Left cardiac atrium (tissue), 4 donors: ENCODE measurements at places on chromosomes 3 and 15. TPM values are rescaled to one million over a fixed set of nuclear protein-coding genes. Genes with fewer than 3 reads are reported as not detected.

DNA sequence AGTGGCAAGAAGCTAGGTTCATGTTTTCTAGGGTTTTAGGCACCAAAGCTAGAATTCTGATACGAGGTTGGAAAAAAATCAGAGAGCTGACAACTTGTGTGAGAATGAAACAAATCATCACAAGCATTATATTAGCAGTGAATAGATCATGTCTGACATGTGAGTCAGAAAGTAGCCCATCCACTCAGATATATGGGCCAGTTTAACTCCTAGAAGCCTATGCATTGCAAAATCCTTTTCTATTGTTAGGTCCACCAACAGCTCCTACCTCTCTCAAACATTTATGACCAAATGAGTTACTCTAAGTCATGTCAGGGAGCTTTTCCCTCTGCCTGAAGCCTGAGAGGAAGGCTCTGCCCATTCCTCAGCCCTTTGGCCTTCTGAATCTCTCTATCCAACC is 44.0 kb downstream of the KBTBD12 start:
- DNase-seq, result no peak

GRCh38 chr3:37301980-37302708 is 127.8 kb upstream of the LRRFIP2 start:
- no peak for DNase-seq

The ARHGAP31 gene
- 44.0 TPM for total RNA-seq

The CACNA2D3 gene
- 24.2 TPM for total RNA-seq

The SUCNR1 gene
- 1.1 TPM for total RNA-seq

DNA sequence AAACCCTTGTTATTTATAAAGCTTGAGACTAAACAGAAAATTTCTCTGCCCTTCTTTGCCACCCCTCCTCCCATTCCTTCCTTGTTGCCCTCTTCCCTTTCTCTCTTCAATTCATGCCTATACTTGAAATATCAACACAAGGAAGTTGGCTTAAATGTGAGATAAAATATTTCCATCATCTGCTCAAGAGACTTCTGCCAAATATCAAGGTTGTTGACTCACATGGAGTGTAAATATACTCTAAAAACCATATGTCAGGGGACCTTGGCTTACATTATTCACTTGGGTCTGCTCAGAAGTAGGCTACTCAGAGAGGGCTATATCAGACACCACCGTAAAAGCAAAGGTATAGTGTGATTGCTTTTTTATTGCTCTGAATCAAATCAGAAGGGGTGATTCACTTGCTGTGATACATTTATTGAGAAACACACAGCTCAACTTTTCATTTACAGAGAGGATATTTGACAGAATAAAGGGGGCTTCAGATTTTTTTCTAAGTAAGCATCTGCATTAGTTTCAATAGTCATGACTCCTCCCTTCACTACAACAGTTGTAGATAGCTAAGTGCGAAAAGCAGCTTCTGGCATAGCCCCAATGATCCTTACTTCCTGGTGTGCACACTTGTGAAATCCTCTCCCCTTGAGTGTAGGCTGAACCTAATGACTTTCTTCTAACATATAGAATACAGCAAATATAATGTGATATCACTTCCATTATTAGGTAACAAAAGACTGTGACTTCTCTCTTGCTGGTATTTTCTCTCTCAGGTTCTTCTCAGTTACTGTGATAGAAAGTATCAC is 386.2 kb downstream of the EFHB start:
- no peak for DNase-seq

- no peak for DNase-seq
Observed at GRCh38 chr3:10549617-10550230, 44.3 kb upstream of the ATP2B2 start.

- DNase-seq, result no peak
Observed at GRCh38 chr3:38168151-38169026, 3.1 kb downstream of the OXSR1 start.

DNA sequence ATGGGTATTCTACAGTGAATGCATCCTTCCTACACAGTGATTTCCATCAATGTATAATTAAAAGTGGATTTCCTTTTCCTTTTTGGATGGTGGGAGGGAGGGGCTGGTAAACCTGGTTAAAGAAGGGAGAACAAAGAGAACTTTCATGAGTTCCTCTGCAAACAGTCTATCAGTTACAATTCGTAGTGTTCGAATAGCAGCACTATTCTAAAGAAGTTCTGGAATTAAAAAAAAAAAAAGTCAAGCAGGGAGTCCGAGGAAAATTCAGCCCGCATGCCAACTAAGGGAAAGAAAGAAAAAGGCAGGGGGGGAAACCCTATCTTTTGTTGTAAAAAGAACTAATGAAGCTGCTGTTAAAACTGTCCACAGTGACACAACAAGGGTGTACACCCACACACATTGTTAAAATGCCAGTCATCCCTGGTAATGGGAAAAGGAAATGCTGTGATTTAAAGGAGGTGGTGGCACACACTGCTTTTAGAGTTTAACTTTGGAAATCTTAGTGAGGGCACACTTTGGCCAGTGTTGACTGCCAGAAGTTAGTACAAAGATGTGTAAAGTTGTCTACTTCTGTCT is 521.2 kb downstream of the ZIC1 start:
- DNase-seq, result no peak

The CP gene
- total RNA-seq, result 13.9 TPM

- no peak for DNase-seq
Observed at GRCh38 chr15:47861111-47861903, 144.0 kb downstream of the SEMA6D start.

DNA sequence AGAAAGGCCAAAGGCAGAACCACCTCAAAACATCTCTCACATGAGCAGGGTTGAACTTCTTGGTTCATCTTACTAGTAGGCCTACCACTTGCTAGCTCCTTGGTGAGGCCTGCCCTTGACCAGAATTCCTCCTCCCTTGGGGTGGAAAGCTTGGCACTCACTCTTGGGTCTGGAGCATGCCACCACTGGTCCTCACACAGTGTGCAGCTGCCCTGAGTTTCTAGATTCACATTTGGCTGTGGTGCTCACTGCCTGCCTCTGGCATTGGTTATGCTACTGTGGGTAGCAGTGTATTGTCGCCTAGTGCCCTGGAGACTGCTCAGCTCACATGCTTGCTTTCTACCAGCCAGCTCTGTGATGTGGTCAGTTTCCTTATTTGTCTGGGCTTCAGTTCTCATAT is 23.7 kb downstream of the OXNAD1 start:
- DNase-seq, result peak; percentile 28

- no peak for DNase-seq
Observed at GRCh38 chr3:148360051-148360450, 337.7 kb upstream of the AGTR1 start.

The FAH gene
- 46.7 TPM for total RNA-seq

DNA sequence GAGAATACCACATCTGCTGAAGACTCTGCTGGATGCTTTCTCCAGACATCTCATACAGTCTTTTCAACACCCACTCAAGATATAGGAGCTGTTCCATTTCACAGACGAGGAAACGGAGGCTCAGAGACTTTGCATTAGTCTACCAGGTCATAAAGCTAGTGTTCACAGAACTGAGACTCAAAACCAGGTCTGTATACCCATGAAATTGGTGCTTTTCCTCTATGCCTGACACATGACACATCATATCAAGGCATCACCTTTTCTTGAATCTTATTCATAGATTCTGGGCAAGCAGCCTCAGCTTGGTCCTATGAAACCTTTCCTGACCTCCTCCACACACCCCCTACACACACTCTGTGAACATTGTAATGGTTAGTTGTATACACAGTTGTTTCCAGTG is 101.2 kb downstream of the LPP start:
- no peak for DNase-seq
